ENCODE measurements at places on chromosomes 7 and 10. TPM values are rescaled to one million over a fixed set of nuclear protein-coding genes. Genes with fewer than 3 reads are reported as not detected.

- no peak for DNase-seq
These were observed 195.4 kb downstream of the BAMBI start for GRCh38 chr10:28872587-28873165.

UCN3 gene
- not detected for total RNA-seq

RARRES2 gene
- total RNA-seq: not detected

DNA sequence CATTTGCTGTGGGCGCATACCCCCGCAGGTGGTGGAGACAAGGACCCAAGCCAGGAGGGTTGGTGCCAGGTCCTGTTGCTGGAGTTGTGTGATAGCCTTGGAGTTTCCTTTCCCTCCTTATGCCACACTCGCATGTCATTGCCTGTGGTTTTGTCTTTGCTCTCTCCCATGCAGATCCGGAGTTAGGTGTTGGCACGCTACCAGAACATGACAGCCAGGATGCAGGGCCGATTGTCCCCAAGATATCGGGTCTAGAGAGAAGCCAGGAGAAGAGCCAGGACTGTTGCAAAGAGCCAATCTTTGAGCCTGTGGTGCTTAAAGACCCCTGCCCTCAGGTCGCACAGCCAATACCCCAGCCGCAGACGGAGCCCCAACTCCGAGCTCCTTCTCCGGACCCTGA is 369.2 kb upstream of the GALNT17 start:
- DNase-seq: no peak

CASTOR2 gene
- total RNA-seq: 4.4 TPM

DNA sequence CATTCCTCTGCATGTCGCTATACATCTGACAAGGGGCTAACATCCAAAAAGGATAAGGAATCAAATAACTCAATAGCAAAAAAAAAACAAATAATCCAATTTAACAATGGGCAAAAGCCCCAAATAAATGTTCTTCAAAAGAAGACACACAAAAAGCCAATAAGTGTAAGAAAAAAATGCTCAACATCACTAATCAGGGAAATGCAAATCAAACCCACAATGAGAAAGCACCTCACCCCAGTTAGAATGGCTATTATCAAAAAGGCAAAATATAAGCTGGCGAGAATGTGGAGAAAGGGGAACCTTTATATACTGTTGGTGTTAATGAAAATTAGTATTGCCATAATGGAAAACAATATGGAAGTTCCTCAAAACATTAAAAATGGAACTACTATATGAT is 14.3 kb downstream of the ARHGAP12 start:
- no peak for DNase-seq

MYO1G gene
- 606 TPM for total RNA-seq

DNA sequence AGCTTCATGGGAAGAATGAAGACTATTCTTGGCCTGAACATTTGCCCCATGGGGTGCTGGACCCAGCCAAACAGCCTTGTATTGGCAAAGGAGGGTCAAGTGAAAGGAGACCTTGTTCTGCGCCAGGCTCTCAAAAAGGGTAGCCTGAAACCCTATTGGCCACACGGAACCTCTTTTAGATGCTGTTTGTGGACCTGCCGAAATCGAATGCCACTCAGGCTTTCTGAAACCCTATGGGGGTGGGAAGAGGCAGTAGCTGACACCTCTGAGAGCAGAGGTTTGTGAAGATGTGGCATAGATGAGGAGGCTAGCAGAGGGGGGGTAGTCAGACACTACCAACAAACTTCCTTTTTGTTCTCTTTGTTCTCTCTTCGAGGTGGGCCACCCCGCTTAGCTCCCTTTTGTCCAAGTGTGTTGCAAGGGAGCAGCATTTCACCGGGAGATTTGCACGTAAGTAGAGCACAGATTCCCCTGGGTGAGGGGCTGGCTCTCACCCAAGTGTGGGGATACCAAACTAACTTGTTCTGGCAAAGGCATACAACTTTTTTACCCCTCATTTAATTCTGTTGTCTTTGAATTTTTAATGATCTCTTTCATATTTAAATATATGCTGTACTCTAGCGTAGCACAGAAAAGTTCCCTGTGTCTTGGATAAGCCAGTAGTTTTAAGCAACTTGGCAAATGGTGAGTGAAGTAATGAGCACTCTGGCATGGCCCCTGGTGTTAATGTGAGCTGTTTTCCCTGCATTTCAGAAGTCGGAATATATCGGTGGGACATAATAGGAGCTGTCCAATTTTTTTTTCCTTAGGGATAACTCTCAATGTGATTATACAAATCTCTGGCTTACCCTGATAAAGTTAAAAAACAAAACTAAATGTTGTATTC is 107.7 kb downstream of the SEPTIN7 start:
- no peak for DNase-seq

STEAP4 gene
- not detected for total RNA-seq

DNA sequence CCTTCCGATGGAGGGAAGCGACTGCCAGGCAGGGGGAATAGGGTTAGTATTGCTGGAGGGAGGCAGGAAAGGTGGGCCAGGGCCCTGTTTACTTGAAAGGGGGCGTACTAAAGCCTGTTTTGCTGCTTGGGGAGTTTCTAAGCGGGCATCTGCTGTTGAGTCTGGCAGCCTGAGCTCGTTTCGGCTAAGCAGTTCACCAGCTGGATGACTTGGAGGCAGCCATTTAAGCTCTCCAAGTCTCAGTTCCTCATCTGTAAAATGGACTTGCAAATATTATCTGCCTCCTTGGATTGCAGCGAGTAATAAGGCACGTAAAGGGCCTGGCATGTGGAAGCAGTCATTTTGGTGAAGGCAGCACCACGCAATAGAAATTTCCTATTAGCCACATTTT is 44.0 kb downstream of the LDB3 start:
- DNase-seq: no peak

DNA sequence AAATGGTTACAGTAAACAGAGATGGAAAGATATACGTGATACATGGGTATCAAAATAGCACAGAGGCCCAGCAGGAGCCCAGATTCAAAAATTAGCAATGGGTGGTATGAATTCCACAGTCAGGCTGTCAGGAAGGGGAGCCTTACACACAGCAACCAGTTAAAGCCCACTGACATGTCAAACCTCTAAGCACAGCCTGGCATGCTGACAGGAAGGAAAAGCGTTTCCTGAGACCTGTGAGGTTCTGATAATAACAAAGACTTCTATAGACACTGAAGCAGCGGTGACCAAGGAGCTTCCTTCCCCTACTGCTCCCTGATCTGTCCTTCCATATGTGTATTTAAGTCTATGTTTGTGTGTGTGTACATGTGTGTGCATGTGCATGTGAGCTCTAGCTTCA is 89.9 kb downstream of the PHYHIPL start:
- no peak for DNase-seq

LOXL4 gene
- not detected for total RNA-seq

DNA sequence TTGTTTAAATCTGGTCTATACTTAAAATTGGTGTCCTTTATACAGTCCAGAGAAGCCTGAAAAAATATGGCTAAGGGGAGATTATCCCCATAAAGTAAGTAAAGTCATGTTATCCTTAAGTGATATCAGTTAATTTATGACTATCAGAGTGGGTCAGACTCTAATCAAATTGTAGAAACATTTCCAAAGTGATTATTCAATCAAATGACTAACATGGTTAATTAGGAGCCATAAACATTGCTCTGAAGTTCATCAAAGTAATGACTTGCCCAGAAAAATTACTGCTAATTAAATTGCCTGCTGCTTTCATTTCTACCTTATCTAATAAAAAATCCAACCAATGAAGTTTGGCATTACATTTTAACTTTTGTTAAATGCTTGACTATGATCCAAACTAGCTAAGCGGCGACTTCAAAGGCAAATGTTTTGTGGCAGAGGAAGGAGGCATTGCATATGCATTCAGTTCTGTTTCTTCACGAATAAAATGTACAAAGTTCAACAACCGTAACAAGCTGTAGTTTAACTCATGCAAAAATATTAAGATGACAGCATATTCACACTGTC is 76.7 kb downstream of the ETV1 start:
- no peak for DNase-seq

DNA sequence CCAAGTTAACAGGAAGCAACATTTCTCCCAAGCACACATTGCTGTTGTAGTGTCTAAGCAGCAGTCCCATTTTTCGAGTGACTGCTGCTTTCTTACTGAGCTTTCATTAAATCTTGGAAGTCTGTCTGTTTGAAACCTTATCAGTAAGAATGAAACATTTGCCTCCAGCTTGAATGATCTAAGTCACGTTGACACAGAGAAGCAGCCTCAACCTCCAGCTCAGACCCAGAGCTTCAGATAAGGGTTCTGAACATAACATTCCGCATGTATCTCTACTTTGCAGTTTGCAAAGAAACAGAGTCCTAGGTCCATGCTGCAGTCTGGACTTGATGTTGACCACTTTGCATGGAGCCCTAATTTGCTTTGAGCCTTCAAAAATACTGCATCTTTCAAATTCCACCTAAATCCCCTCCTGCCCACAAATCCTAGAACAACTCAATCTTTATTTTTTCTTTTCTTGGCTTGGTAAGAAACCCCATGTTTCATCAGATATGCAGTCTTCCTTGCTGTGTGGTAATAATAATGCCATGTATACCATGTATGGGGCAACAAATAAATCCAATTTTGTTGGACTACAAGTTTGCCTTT is 698.7 kb upstream of the IGFBP3 start:
- DNase-seq: no peak

- DNase-seq: no peak
These were observed 698.6 kb upstream of the NRP1 start for GRCh38 chr10:34033078-34033477.

ACTL6B gene
- not detected for total RNA-seq

DNA sequence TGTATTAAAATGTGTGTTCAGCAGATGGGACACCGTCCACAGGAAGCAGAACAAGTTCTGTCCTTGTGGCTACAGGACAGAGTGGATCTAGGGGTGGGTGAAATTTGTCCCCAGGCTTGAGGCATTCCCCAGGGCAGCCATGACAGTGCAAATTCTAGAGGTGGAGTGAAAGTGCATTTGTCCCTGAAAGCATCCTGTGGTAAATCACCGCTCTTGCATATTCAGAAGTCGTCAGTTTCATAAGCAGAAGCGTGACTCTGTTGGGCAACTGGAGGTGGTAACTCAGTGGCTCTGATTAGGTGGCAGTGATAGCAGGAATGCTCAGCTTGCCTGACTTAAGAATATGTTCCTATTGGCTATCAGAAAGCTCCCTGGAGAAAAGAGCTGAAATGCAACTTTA is 96.6 kb downstream of the SNX10 start:
- no peak for DNase-seq

C7orf25 gene
- 5.1 TPM for total RNA-seq

DNA sequence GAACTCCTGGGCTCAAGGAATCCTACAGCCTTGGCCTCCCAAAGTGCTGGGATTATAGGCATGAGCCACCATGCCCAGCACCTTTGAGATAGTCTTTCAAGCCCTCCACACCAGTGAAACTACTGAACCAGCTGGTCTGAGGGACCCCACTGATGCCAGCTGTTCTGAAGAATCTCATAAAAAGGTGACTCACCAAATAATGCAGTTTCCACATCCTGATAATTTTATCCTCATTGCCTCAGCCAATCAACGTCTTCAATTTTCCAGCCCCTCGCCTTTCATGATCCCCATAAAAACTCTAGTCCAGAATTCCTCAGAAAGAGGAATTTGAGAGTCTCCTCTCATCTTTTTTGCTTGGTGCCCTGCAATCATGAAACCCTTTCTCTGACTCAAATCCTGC is 1691.6 kb upstream of the LRRTM3 start:
- no peak for DNase-seq

- no peak for DNase-seq
These were observed 4.7 kb downstream of the CRCP start for GRCh38 chr7:66119245-66119850.

SLC13A4 gene
- total RNA-seq: not detected

GRCh38 chr10:11725912-11726311 is 16.3 kb upstream of the ECHDC3 start:
- no peak for DNase-seq

DNA sequence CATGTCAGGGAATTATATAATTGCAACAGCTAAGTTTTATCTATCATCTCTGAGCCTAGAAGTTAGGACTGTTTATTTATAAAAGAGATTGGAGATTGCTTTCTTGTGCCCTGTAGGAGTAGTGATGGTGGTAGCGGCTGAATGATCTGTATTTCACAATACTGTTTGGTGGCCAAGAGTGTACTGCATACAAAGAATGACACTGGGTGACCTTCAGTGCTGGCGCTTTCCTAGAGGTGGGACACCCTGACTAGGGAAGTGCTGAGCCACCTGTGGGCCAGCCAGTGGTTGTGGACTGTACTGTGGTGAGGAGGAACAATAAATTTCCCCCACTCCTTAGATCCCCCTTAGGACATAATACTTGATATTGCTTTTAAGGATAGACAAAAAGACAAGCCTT is 53.0 kb downstream of the COPG2 start:
- no peak for DNase-seq

- DNase-seq: no peak
These were observed 89.6 kb downstream of the FZD1 start for GRCh38 chr7:91353848-91354247.

- no peak for DNase-seq
These were observed 217.7 kb upstream of the FZD1 start for GRCh38 chr7:91046322-91047089.

GRCh38 chr10:112442063-112442462 is 4.7 kb downstream of the ZDHHC6 start:
- DNase-seq: no peak

GRCh38 chr10:100006243-100006886 is 3.4 kb downstream of the DNMBP start:
- peak; percentile 30 for DNase-seq

GRCh38 chr7:17502213-17503060 is 204.0 kb downstream of the AHR start:
- DNase-seq: no peak
